SW 1271 (cell line): ENCODE measurements at places on chromosomes 2 and 18.

GRCh38 chr2:118672571-118673158, 174.8 kb downstream of the EN1 start:
- no peak for DNase-seq

DNA sequence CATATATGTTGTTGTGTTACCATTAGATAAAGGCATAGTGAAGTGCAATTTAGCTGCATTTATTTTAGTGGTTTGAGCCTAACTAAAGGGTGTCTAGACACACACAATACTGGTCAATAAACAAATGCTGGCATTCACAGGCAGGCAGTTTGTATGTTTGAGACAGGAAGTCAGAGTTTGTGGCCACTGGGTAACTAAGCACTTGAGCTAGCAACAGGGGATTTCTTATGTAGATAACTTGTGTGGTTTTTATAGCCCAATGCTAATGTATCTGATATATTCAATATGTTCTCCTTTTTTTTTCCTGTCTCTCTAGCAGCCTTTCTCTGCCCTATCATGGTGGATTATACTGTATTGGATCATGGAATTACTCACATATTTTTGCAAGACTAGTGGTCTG, 38.1 kb downstream of the LRRTM4 start:
- DNase-seq = no peak

GRCh38 chr2:232367591-232368233, 10.8 kb upstream of the ALPP start:
- DNase-seq = no peak

- DNase-seq = no peak
Measured at GRCh38 chr2:158735822-158736580, 59.1 kb upstream of the DAPL1 start.

DNA sequence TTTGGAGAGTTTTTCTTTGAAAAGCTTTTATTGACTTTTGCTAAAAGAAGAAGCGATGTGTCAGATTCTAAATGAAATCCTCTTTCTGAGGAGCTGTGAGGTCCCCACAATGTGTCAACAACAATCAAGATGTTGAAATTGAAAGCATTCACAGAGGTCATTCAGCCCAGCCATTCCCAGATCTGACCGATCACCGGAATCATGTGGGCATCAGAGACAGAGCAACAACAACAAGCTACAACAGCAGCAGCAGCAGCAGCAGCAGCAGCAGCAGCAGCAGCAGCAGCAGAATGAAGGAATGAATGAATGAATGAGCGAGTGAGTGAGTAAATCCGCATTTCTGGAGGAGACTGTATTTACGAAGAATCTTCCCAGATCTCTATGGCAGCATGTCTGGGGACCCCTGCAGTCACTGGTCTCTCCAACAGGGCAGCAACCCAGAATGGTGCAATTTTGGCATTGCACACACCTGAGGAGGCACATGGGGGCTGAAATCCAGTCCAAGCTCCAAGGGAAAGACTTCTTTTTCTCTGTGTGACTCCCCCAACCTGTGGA, 299.0 kb downstream of the MYCN start:
- no peak for DNase-seq

DNA sequence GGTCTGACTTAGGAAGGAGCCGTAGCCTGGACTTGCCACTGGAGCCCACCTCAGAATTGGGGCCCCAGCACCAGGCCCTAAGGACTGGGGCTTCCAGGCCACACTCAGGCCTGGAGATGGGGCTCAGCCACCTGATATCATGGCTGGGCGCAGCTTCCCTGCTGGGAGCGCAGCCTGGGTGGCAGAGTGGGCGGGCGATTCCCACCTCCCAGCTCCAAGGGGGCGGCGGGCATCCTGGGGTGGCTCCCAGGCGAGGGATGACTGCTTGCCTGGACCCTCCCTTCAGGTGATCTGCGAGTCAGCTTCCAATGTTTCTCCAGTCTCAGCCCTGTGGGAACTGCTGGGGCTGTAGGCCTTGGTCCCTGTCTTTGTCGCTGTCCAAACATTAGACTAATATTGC, 20.1 kb downstream of the GPR35 start:
- DNase-seq = no peak

- DNase-seq = peak; percentile 20
Measured at GRCh38 chr18:61502472-61502871, 169.2 kb downstream of the CDH20 start.

GRCh38 chr18:37552286-37552685, 13.3 kb downstream of the CELF4 start:
- DNase-seq = no peak

GRCh38 chr2:207926133-207926988, 99.0 kb downstream of the PLEKHM3 start:
- DNase-seq = no peak

DNA sequence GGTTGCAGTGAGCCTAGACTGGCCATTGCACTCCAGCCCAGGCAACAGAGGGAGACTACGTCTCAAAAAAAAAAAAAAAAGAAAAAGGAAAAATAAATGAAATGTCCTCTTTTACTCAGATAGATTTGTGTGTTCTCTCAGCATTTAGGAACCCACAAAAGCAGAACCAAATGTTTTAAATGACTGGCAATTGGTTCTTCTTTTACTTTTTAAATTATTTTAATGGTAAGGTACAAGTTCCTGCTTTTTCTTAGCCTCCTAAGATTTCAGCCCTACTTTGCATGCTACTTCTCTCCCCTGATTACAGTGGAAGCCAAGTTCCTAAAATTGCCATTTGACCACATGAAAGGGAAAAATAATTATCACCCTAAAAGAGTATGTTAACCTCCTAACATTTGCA, 23.5 kb downstream of the SRSF7 start:
- DNase-seq = no peak

- no peak for DNase-seq
Measured at GRCh38 chr2:44188696-44189095, 20.0 kb downstream of the PPM1B start.

- no peak for DNase-seq
Measured at GRCh38 chr2:50069454-50069853, 915.1 kb upstream of the FSHR start.

DNA sequence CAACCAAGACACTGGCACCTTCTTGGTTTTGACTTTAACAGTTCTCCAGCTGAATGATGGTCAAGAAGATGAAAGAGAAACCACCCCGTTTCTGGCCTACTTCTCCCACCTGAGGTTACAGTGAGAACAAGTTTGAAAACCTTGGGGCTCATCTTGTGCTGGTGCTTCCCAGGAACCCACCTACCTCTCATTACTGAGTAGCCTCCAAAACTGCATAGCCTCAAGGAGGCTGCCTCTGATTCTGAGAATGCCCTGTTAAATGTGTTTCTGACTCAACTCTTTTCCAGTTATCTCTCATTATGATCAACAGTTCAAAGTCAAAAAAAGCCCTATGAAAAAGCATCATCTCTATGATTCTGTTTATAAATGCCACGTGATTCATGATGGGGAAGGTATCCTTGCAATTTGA, 121.9 kb downstream of the CACNB4 start:
- DNase-seq = no peak

- no peak for DNase-seq
Measured at GRCh38 chr2:72128059-72128842, 19.4 kb downstream of the CYP26B1 start.

DNA sequence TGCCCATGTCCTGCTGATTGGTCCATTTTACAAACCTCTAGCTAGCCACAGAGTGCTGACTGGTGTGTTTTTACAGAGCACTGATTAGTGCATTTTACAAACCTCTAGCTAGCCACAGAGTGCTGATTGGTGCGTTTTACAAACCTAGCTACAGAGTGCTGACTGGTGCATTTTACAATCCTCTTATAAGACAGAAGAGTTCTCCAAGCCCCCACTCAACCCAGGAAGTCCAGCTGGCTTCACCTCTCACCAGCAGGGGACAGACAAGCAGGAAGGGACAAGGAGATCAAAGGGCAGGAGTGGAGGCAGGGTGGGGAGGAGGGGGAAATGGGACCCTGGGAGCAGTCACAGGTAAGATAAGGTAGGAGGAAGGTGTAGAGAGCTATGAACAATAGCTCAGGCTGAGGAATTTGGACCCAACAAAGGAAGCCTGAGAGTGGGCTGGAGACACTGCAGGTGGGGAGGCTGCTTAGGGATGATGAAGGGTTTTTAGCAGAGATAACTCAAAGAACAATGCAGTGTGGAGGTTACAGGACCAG, 37.1 kb downstream of the SH2D6 start:
- no peak for DNase-seq

DNA sequence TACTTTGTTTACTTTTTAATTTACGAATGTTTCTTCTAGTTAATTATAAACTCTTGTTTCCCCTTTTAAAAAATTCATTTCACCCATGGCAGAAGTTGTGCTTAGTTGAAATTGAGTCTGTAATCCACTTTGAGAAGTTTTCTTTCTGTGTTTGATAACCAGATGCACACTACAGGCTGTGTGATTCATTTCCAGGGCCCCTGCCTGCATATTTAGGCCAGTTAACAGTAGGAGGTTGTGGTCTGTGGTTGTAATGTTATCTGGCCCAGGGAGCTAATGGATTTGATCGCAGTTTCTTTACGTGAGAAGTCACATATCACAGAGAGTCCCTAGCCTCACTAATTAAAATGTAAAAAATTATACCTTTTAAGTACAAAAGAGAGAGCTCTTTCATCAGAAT, 3.3 kb downstream of the CDH7 start:
- no peak for DNase-seq

- peak; percentile 70 for DNase-seq
Measured at GRCh38 chr2:240566203-240567136, 1.8 kb upstream of the RNPEPL1 start.

- DNase-seq = no peak
Measured at GRCh38 chr18:9333441-9334328, 888 bp upstream of the TWSG1 start.

DNA sequence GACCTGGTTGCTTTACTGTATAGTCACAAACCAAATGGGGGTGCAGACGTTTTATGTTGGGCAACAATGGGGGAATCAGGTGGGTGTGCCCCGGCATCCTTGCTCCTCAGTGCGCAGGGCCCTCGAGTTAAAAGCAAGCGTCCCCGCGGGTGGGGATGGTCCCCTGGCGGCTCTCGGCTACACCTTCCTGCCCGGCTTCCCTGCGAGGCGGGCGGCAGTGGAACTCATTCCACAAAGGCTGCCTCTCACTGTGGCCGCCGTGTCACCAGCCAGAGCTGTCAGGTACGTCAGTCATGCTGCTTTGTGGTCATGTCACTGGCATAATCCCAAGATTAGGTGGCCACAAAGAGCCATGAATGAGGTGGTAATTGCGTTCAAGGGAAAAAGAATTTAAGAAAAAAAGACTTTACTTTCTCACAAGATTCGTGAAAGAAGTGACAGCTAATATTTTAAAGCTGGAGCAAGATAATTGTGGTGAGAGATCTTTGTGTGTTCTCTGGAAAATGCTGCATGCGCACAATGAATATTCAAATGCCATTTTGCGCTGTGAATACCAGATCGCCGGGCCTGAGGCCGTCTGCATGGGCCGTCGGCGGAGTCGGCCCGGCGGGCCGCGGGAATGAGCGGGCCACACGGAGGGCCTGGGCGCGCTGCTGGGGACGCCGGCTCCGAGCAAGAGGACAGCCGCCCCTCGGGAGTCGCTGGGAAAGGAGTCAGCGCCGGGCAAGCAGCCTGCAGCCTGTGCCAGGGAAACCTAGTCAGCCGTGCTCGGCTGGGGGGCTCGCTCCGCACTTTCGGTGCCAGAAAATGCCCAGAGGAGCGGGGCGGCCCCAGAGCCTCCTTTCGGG, 82.3 kb upstream of the LDLRAD4 start:
- no peak for DNase-seq

DNA sequence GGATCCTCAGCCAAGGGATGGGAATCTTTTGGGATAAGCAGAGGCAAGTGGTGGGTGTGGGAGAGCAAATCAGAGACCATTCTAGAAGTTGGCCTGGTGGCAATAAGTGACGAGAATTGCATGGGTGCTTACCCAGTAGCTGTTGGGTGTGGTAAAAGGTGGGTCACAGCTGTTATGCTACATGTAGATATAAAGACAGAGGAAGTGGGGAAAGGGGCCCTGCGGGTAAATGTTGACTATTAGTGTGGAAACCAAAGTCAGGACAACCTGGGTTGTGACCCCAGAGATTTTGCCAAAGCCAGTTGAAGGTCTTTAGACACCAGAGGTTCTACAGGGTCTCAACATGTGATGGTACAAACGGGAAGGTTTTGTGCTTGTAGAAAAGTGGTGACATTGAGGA, 443.6 kb upstream of the HNRNPA3 start:
- DNase-seq = no peak

DNA sequence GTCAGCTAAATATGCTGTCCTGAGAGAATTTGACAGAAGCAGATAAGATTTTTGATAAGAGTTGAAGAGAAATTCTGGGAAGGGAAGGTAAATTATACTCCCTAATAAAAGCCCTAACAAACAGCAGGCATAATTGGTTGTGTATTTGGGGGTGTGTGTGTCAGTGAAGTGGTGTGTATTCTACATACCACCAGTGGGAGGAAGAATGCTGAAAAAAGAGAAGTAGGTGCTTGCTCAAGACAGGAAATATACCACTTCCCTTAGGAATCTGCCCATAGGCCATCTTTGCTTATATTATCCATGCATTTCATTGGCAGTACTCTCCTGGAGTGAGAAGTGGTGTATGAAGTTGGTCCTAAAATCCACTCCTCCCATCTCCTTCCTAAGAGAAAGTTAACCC, 76.2 kb downstream of the FMNL2 start:
- DNase-seq = peak; percentile 48

DNA sequence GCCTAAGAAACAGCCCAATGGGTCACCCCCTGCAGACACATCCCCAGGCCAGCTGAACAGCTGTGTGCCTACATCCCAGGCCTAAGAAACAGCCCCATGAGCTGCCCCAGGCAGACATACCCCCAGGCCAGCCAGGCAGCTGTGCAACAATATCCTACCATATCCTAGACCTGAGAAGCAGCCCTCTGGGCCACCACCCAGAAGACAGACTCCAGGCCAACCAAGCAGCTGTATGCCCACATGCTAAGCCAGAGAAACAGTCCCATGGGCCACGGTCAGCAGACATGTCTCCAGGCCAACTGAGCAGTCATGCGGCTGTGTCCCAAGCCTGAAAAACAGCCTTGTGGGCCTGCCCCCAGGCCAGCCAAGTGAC, 205.5 kb downstream of the ATAD2B start:
- no peak for DNase-seq

DNA sequence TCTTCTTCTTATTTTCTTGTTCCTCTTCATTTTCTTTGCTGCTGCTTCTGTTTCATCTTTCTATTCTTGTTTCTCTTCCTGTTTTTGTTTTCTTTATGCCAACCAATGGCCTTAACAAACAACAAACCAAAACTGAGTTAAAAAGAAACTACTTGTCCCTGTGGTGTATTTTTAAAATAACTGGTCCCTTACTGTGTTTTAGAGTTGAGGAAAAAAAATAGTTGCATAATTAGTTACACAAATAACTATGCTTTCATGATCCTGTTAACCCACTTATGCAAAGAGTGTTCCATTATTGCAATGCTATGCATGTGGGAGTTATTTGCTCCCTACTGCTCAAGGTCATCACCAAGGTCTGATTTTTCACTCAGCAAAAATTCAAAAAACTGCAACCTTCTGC, 39.5 kb upstream of the IMP4 start:
- DNase-seq = no peak

DNA sequence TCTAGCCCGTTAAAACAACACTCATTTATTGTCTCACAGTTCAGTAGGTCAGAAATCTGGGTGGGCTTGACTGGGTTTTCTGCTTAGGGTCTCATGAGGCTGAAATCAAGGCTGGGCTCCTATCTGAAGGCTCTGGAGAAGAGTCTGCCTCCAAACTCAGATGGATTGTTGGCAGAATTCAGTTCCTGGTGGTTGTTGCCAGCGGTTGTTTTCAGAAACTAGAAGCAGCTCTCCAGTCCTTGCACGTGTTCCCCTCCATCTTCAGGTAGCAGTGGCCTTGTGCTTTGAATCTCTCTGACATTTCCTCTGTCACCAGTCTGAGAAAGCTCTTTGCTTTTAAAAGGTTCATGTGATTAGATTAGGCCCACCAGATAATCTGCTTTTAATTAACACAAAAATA, 20.1 kb upstream of the FN1 start:
- no peak for DNase-seq
